Stimulated activated CD4-positive, alpha-beta T cell treated with anti-CD3 and anti-CD28 coated beads, Interleukin-4, amount 100 ng/mL, for 4 hours (primary cell): ENCODE measurements at places on chromosomes 2 and 18.
A peak's percentile ranks its signal among the peaks of the same experiment; 100 is the strongest.

DNA sequence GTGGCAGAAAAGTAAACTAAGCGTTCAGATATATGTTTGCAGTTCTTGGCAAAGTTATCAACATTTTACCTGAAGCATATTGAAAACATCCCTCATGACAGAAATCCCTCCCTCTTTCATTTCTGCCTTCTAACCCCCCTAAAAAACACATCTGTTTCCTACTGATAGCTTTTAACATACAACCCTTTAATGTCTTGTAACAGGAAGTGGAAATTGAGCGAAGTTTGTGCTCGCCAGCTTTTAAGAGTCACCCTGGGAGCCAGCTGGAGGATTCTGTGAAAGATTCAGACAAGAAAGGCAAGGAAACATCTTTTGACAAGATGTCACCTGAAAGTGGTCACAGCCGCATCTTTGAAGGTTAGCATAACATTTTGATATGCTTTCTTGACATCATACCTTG is 247.4 kb downstream of the XIRP2 start:
- DNase-seq = no peak

DNA sequence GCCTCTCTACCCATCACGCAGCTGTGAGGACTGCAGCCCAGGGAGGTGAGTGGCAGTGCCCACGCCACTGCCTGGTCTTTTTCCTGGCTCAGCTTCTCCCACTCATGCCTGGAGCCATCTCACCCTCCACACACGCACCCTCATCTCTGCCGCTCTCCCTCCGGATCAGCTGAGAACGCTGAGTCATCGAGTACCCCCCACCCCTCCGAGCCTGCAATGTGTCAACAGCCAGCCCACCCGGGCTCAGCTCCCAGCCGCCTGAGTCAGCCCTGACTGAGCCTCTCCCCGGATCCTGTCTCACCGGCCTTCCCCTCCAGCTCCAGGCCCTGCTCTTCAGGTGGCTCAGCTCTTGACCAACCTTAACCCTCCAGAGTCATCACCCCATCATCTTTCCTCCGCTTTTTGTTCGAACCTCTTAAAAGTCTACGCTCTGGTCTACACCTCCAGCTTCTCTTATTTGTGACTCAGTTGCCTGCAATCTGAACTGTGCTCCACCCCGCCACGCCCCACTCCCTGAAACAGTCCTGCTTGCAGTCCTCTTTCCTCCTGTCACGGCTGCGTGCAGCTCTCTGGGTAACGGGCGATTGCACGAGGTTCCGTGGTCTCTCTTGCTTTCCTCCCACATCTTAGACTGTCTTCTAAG is 94.4 kb upstream of the ASAP2 start:
- no peak for DNase-seq

- no peak for DNase-seq
Observed at GRCh38 chr2:219626540-219626939, 890 bp upstream of the SLC4A3 start.

DNA sequence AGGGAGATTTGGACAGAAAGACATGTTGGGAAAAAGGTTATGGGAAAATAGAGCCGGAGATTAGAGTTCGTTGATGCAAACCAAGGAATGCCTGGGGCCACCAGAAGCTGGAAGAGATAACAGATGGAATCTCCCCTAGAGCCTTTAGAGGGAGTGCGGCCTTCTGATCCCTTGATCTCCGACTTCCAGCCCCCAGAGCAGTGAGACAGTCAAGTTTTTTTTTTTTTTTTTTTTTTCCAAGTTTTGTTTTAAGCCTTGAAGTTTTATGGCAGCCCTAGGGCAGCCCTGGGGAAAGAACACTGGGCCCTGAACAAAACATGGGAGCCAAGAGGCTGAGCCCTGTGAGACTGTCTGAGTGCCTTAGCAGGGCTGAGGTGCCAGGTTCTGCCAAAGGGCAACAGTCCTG is 6.5 kb downstream of the DGKD start:
- DNase-seq = no peak

DNA sequence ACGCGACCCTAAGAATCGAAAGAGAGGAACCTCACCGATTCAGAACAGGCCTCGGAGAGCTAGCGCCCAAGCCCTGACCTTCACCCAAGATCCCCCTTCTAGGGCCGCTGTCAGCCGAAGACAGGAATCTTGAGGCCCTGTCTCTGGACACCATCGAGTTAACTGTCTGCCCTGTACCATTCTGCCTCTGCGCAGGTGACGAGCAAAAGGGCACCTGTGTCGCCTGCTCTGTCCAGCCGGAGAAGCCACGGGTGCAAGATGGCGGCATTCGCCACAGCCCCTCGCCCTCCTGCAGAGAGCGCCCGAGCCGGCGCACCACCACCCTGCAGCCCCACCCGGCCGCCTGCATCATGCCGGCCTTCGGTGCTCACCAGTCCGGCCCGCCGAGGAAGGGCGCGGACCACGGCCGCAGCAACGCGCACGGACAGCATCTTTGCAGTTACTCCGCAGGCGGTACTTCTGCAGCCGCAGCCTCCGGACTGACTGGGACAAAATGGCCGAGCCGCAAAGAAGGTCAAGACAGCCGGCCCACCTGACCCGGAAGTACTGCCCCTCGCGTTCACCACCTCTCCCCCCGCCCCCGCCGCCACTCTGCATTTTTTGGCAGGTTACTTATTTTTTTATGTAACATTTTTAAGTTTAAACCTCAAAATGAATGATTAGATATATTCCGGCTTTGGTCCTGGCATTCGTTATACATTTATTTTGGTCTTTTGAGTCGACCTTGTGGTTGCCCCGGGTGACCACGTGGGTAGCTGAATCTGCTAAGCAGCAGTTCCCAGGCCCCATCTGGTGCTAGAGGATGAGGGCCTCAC is at the start of gene ATP5F1A:
TSS of gene ATP5F1A (minus strand) at position 496 of the 815 bp plus-strand sequence. CDS start at position 431, 65 bp downstream.
- peak; percentile 83 for DNase-seq

- DNase-seq = no peak
Observed at GRCh38 chr2:1618191-1618961, 125.9 kb downstream of the PXDN start.

- no peak for DNase-seq
Observed at GRCh38 chr2:650343-651310, 26.6 kb downstream of the TMEM18 start.

GRCh38 chr2:152189622-152190495 is 14.3 kb upstream of the STAM2 start:
- no peak for DNase-seq

GRCh38 chr18:32328379-32328778 is 138.5 kb downstream of the MEP1B start:
- no peak for DNase-seq

DNA sequence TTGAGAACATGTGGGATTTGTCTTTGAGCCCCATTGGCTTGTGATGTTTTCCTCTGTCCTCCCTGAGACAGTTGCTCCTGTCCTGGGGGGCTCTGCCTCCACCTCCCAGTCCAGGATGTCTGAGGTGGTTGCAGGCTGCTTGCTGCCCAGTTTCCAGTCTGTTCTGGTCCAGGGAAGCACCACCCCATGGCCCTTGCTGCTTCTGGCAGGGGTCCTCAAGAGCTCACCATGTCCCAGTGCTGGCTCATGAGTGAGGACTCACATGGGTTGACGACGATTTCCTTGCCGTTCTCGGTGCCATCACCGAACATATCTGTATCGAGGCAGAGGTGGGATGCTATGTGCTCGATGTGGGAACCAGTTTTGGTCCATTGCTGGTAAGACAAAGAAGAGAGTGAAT is 103.4 kb upstream of the CAPN13 start:
- no peak for DNase-seq

DNA sequence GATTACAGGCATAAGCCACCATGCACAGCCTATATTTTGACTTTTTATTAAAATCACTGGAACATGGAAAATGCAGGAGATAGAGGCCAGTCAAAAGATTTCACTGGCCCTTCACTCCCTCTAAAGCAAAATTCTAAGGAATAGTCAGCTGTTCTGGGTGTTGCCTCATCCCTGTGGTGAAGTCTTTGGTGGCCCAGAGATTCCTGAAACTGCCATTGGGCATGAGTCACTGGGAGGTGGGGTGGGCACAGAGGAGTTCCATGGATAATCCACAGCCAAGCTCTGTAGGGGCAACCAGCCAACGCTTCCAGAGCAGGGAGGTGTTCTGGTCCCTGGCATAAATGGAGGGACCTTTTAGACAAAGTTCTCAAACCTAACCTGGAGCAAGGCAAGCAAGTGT is 89.7 kb upstream of the TTC39C start:
- no peak for DNase-seq

GRCh38 chr18:75790796-75791195 is 363.3 kb upstream of the SMIM21 start:
- no peak for DNase-seq

DNA sequence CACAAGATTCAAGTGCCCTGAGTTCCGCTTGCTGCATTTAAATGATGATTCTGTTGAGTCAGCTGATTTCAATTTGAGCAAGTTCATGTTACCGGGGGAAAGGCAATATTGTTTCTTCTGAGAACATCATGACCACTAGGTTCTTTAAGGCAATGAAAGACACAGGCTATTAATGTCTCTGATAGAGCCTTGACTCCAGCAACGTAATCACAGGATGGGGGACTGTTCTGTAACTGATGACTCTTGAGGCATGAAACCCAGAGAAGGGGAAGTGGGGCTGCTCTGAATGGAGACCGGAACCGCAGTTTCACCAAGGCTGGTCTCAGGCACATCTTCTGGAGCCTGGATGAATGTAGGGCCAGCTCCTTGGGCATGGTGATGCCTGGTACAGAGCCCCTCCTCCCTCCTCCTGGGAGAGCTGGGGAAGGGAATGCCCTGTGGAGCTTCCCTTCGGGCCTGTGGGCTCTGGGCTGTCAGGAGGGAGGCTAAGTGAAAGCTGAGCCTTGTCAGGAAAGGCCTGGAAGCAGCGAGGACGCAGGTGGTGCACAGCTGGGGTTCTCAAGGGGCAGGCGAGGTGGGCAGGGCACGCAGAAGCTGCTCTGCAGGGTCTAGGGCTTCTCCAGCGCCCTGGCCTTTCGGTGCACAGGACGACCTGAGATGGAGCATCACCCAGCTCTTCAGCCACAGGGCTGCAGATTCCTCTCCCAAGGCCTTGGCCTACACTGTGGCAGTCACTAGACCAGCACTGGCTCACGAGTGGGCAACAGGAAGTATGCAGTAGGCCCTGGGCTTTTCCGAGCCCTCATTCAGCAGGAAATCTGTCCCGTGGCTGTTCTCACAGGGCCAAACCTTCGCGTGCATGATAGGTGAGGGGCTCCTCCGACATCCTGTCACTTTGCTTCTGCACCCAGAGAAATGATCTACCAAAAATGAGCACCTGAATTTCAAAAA is 36.6 kb upstream of the PRLH start:
- DNase-seq = no peak

- DNase-seq = no peak
Observed at GRCh38 chr2:10971888-10972260, 60.1 kb downstream of the KCNF1 start.

GRCh38 chr18:52190195-52190594 is 149.8 kb upstream of the DCC start:
- no peak for DNase-seq
